ENCODE measurements at places on chromosomes 1 and 21. TPM values are rescaled to one million over a fixed set of nuclear protein-coding genes. Genes with fewer than 3 reads are reported as not detected.

Gene GPA33
- 0.50 TPM for total RNA-seq

Gene RERE
- total RNA-seq = 76.8 TPM

Gene DYNLT4
- not detected for total RNA-seq

Gene SLC25A34
- total RNA-seq = 1.4 TPM

Measured in left lung (tissue), 14 donors.